Retinal pigment epithelial cell (primary cell): ENCODE measurements at places on chromosomes 11 and 22.

DNA sequence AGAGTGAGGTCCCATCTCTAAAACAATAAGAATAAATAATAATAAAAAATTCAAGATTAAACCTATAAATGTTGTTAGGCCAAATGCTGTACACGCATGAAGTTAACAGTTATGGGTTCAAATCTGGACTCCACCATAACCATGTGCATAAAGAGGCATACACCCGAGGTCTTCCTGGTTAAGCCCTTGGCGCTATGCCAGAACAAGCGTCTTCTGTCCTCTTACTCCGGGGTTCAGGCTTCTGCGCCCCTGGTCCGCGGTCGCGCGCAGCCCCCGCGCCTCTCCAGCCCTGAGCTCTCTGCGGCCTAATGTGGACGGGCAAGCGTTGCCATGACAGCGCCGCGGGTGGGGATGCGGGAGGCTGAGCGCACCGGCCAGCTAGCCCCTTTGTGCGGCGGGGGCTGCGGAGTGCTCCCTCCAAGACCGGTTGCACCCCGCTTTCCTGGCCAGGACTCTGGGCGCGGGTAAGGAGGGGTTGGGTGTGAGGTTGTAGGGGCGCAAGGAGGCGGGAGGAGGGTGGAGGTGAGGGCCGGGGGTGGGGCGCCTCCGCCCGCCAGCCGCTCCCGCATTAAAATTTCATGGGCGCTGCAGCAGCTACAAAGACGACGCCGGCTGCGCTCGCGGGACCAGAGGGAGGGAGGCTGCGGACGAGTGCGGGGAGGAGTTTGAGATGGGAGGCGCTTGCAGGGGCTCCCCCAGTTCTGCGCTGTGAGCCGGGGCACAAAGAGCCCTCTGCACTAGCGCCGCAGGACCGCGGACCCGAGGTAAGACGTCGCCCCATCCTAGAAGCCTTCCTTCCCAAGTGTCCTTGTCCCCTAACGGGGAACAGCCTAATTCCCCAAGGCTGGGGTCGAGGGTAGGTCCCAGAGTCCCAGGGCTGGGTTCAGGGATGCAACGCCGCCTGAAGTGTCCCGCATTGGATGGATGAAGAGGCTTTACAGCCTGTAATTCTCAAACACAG is at the start of gene MIAT:
Gene MIAT (plus strand): TSS at position 698 of the 961 bp plus-strand sequence.
- DNase-seq: no peak

DNA sequence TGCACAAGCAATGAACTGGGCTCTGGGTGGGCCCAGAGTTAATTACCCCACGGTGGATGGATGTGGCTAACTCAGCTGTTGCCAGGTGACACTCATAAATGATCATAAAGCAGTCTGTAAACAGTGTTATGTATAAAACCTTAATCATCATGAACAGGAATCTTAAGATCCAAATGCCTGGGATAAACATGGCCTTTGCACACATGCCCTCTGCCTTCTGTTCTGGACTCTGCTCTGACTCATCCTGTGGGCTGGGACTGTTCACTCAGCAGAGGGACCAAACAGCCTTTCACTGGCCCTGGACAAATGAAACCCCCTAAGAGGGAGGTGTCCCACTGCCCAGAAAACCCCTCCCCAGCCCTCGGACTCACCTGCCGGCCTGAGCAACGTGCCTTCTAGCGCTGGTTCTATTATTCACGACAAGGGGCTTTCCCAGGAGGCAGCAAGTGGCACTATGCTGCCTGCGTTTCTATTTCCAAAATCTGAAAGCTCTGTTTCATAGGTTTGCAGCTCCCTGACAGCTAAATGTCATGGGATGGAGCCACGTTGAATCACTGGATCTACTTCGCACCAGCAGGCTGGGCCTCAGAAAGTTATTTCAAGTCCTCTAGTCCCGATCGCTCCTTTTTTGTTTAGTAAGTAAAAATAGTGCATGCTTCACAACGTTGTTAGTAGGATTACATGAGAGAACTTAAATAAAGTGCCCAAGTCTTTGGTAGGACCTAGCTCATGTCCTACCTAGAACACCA is 53.0 kb downstream of the LARGE1 start:
- peak; percentile 2 for DNase-seq

DNA sequence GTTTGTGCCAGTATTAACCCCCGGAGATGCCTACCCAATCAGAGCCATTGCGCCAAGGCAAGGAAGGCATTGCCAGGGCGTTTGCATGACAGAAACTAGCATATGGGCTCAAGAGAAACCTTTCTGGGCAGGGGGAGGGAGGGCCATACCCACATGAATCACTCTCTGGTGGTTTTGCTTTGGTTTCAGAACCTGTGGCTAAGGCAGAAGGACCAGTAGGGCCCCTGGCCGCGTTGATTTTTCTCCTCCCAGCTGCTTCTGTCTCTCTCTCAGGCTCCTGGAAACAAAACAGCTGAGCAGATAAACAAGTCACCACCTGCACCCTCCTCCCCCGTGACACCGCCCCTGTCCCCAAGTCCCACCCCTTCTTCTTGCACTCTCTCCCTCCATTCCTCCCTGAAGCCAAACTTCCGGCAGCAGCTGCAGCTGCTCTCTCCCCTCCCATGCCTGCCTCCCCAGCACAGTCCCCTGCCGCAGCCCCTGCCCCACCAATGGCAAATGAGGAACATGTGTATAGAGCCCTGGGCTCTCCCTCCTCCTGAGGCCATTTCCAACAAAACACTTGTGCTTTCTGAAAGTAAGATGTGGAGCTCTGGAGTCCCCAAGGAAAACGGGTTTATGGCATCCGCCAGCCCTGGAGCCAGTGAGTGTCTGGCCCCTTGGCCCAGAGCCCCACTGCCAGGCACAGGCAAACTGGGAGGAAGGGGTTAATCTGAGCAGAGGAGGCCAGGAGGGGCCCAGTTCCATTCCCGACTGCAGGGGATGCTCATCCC is 39.0 kb upstream of the ADA2 start:
- no peak for DNase-seq

DNA sequence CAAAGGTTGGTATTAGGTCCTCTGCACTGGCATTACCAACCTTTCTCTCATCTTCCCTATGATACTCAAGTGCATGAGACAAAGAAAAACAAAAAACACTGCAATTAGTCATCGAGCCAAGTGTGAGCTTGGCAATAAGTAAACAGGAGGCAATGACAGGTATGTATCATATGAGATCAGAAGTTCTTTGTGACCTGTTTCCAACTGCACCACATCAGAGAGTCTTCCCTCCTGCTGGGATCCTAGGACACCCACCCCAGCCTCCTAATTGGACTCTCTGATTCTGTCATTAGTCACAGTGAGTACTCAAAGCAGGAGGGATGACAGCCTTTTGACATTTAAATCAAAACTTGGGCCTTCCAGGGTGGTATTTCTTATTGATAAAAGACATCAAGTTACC is 7.8 kb upstream of the JAML start:
- DNase-seq: no peak

GRCh38 chr11:61887839-61888494 is 3.4 kb downstream of the FADS3 start:
- peak; percentile 37 for DNase-seq

DNA sequence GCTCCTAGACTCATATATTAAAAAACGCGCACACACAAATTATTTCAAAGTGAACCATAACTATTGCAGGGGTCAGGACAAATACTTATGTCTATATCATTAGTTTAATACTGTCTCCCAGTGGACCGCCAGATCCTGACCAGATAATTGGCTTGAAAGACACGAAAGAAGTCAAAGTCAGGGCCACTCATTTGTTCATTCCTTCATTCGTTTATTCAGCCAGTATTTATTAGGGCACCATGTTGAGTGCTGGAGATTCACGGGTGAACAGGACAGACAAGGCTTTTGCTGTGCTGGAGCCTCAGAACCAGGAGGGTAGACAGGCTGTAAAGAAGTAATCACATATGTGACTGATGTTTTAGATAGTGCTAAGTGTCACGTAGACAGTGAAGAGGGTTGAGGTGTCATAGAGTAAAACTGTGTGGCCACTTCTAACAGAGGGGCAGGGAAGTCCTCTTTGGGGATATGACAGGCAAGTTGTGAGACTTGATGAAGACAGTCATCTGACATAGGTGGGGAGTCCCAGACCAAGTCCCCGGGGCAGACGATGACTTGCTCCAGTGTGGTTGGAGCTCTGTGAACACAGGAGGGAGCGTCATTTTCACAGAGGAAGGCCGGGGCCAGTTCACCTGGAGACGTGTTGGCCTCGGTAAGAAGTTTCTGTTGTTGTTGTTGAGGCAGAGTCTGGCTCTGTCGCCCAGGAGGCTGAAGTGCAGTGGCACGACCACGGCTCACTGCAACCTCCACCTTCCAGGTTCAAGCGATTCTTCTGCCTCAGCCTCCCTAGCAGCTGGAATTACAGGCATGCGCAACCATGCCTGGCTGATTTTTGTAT is 25.9 kb downstream of the RBX1 start:
- no peak for DNase-seq

GRCh38 chr22:22165936-22166710 is 78.5 kb upstream of the VPREB1 start:
- no peak for DNase-seq

DNA sequence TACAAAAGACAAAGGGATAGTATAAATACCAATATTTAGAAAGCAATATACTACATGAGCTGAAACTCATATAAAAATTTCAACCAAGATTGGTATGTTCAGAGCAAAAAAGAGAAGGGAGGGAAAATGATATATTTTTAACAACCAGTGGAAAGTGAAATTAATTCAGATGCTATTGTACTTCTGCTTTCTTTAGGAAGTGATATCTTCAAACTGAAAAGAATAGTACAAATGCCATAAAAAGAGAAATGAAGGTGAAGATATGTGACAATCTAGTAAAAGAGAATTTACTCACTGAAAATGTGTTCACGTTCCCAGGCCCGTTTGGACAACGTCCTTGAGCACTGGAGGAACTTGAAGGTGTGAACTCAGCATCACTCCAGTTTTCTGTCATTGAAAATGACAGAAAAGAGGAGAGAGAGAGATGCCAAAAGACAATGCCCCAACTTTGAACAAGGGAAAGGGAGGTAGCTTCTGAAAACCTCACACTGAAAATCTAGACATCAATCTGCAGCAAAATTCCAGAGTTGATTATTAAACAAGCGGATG is 47.5 kb downstream of the SC5D start:
- DNase-seq: no peak

DNA sequence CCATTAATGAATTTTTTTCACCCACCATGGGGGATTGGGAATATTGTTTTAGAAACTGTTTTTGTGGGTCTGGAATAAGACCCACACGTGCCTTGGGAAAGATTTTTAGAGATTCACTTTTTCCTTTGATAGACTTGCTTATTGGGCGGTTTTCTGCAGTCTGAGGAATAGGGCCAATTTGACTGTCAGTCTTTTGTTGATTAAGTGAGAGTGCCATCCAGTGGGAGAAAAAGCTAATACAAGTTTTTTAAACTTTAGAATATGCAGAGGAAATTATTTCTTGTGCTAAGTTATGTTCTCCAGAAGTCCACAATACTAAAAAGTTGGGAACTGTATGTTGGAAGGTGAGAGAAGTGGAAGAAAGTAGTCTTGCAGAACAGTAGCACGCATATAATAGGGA is 56.1 kb downstream of the PRMT3 start:
- DNase-seq: peak; percentile 0

DNA sequence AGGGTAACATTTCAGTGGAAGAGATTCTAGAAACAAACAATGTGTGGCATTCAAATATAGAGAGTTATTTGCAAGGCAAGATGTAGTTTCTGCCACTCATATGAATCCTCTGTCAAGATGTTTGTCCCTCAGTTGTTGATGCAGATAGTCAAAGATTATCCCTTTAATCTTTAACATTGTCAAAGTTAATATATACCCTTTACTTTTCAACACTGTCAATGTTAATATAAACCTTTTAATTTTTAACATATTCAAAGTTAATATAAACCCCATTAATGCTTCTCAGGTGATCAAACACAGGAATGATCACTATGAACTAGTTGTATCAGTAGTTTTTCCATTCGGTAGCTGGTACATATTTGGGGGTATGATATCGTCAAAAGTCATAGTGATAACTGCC is 51.9 kb upstream of the PICALM start:
- DNase-seq: no peak

DNA sequence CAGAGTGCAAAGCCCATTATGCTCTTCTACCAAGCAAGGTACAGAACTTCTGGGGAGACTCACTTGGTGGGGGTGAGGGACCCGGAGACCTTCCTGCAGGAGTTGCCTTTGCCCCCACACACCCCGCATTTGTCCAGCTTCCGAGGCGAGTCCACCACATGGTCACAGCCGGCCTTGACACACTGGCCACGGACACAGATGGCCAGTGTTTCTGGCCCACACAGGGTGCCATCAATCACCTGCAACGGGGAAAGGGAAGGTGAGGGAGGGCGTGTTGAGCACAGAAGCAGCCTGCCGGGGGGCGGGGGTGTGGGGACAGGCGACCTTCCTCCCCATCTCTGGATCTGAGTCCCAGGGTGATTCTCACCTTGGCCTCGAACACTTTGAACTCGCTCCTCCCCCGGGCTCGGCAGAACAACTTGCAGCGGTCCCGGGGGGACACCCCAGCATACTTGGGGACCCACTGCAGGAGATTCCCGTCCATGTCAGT is 20.0 kb downstream of the ADAMTS8 start:
- no peak for DNase-seq

DNA sequence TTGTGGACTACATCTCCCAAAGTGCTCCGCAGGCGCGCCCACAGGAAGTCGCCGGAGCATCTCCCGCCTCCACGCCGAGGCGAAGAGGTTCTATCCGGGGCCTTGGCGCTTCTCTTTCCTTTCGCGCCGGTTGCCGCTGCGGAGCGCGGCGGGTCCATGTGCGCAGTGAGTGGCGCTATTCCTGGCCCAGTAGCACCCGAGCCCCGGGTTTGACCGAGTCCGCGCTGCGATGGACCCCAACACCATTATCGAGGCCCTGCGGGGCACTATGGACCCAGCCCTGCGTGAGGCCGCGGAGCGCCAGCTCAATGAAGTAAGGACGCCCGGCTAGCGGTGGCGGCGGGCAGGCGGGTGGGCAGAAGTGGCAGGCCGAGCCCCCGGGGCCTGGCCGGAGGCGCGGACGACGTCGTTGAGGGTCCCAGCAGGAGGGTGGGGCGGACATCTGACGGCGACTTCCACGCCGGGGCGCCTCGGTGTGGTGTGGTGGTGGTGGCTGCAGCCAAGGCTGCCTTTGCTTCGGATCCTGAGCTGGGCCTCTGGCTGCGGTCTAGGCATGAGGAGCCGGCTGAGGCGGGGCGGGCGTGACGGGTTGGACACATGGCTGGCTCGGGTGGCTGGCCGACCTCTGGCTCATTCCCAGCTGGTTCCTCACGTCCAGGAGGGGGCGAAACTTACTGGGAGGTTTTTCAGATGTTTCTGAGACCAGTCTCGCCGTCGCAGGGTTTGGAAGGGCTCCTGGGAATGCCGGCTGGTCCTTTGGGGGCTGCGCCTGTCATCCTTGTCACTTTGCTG is at the start of gene IPO7:
Gene IPO7 (plus strand): TSS at position 118 of the 792 bp plus-strand sequence. CDS start 112 bp downstream, at position 230.
- DNase-seq: peak; percentile 67

GRCh38 chr11:40240284-40240683 is 1219.2 kb downstream of the LRRC4C start:
- DNase-seq: no peak

GRCh38 chr11:68928136-68928880 is 24.6 kb downstream of the IGHMBP2 start:
- DNase-seq: no peak
